ENCODE measurements at places on chromosomes 11 and 22.

DNA sequence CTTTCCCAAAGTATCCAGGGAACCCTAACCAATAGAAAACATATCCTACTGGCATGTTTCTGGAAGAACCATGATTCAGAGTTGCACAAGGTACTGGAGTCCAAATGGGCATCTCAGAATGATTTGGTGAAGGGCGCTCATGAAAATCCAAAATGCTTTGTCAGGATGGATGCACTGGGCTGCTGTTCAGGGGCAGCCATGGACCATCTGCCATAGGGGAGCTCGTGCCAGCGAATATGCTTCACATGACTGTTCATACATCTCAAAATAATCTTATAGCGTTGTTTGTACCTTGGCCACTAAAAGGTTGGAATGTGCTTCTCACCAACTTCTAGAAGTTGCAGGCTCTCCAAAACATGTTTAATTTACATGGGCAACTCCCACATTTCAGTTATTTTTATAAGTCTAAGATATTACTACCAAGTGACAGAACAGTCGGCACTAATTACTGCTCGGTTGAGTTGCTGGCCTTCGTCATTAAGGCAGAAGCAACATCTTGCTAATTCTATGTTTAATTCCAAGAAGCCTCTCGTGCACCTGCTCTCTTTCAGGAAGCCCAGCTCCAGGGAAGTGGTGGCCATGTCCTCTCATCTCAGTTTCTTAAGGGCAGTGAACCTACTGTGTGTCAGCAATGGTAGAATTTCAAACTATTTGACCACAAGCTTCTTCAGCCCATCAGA, 1497.7 kb downstream of the TBC1D22A start:
- DNase-seq = no peak

- no peak for DNase-seq
Observed at GRCh38 chr11:1807264-1807995, 27.4 kb upstream of the SYT8 start.

GRCh38 chr11:59867946-59868345, 1.7 kb upstream of the TCN1 start:
- no peak for DNase-seq

DNA sequence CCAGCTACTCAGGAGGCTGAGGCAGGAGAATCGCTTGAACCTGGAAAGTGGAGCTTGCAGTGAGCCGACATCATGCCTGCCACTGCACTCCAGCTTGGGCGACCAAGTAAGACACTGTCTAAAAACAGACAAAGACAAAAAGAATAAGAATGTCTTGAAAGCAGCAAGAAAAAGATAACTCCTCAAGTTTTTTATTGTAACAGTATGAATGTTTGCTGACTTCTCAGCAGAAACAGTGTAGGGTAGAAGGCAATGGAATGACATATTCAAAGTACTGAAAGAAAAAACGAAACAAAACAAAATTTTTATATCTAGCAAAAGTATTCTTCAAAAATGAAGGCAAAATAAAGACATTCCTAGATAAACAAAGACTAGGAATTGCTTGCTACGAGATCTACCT, 76.9 kb downstream of the PACS1 start:
- DNase-seq = no peak

- DNase-seq = no peak
Observed at GRCh38 chr11:69630017-69630416, 10.9 kb upstream of the CCND1 start.

DNA sequence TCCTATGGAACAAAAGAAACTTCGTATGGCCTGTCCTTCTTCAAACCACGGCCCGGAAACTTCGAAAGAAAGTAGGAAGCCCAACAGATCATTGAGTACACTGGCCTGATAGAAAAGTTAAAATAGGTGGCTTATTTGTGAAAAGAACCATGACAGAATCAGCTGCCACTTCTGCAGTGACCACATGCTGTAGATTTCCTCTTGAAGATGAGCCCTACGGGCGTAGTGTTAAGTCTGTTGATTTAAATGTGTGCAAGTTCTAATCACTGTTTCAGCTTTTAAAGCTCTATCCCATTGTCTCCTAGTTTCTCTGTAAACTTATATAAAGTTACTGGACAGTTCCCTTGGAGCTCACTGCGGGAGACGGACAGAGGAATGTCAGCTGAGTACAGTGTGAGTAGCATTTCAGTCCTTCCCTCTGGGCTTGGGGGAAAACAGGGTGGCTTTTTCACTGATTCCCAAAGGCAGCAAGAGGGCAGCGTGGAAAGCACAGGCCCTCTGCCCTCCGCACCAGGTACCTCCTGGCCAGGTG, 17.8 kb downstream of the SAMM50 start:
- DNase-seq = no peak

DNA sequence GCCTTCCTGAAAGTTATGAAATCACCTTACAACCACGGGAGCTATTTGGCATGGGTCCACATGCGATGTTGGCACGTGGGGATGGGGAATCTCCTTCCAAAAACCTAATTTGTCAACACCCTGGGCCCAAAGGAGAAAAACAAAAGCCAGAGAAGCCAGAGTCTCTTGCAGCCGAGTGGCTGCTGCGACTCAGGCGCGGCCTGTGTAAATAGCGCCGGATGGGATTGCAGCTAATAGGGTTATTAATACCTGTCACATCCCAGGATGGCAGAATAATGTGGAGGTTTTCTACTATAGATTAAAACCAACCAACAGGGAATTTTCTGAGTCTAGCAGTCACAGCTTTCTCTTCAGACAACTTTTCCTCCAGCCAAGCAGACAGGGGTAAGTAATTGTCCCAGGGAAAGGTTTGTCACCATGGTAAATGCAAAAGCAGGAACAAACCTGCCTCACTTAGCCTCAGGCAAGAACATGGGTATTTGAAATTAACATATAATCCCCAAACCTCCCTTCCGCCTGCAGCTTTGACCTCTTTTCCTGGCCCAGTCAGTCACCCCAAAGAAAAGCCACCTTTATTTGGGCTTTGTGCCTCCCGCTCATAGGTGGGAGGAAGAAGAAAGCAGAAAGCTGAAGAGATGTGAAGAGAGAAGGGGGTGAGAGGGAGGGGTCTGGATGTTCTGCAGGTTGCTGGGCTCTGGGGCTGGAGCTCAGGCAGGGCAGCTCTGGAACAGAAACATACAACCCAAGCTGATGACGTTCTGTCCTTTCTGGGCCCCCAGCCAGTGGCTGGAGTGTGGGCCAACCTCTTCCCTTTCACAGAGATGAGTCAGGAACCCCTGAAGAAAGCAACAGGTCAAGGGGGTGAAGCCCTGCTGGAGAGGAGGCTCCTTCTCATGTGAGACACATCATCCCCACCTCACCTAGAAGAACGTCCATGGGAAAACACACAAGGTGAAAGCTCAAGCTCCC, 376.5 kb downstream of the NXPE2 start:
- peak; percentile 78 for DNase-seq

- no peak for DNase-seq
Observed at GRCh38 chr22:40511604-40512003, 124.9 kb downstream of the MRTFA start.

DNA sequence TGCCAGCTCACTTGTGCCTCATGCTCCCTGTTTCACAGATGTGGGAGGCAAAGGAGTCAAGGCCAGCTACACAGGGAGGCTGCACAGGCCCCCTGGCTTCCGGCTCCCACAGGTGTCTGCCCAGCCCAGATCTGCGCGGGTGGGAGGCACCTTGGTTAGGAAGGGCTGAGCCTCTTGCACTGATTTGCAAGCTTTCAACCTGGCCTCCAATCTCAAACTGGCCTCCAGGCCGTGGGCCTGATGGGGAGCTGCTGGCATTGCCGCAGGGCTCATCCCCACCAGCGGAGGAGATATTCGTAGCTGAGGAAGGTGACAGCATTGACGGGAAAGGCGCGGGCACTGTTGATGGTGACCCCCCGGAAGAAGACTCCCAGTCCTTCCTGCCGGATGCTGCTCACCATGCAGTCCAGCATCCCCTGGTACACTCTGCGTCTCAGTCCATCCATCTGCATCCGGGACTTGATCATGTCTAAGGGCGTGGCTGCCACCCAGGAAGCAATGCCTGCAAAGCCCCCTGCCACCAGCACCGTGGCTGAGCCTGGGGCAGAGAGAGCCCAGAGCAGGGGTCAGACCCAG, 6.2 kb downstream of the SLC25A45 start:
- no peak for DNase-seq

- DNase-seq = no peak
Observed at GRCh38 chr11:5473921-5474320, 14.6 kb upstream of the OR52D1 start.

GRCh38 chr11:22807855-22808570, 21.6 kb downstream of the SVIP start:
- no peak for DNase-seq

DNA sequence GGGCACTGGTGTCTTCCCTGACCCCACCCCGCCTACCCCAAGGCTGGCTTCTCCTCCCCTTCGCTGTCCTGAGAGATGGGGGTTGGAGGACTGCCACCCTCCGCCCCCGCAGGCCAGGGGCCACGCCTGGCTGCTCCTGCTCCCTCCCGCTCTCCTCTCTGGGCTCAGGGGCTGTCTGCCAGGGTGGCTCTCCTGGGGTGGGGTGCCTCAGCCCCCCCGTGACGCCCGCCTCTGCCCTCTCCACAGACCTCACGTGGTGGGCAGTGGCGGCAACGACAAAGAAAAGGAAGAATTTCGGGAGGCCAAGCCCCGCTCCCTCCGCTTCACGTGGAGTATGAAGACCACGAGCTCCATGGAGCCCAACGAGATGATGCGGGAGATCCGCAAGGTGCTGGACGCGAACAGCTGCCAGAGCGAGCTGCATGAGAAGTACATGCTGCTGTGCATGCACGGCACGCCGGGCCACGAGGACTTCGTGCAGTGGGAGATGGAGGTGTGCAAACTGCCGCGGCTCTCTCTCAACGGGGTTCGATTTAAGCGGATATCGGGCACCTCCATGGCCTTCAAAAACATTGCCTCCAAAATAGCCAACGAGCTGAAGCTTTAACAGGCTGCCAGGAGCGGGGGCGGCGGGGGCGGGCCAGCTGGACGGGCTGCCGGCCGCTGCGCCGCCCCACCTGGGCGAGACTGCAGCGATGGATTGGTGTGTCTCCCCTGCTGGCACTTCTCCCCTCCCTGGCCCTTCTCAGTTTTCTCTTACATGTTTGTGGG, 8.1 kb downstream of the RCOR2 start:
- no peak for DNase-seq

GRCh38 chr11:61667684-61668305, 12.4 kb upstream of the DAGLA start:
- no peak for DNase-seq

GRCh38 chr11:64850979-64851567, 6.6 kb upstream of the CDC42BPG start:
- DNase-seq = no peak

- DNase-seq = no peak
Observed at GRCh38 chr11:123080015-123080414, 18.1 kb upstream of the HSPA8 start.

GRCh38 chr11:66011239-66011784, 496 bp upstream of the CST6 start:
- DNase-seq = no peak

DNA sequence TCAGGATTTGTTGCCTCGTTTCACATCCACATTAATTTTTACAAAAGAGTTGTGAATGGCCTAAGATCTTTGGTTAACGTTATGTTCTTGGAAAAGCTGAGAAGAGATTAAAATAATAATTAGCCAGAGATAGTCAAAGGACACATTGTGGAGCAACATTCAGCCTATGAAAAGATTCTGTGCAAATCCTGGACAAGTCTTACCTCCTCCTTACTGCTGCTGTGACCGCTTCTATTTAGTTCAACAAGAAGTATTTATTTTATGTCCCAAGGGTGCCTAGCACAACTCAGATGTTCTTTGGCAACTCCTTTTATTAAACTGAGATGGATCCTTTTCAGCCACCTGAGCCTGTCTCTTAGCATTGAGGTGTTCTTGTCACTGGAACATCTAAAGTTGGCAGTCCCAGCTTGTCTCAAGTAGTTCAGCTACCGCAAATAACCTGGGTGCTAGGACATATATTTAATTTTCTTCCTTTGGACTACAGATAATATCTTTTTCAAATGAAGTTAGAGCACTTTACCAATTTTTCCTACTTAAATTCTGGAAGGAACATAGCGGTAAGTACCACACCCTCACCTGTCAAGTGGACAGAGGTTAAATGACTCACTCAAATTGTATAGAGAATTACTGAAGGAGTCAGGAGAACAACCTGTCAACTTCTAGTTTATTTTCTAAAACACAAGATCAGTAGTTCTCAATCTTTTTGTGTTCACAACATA, 80.5 kb upstream of the CHRM4 start:
- no peak for DNase-seq

GRCh38 chr11:2164861-2165555, 4.0 kb upstream of the INS start:
- DNase-seq = no peak

- no peak for DNase-seq
Observed at GRCh38 chr11:112620621-112621394, 340.4 kb upstream of the NCAM1 start.

DNA sequence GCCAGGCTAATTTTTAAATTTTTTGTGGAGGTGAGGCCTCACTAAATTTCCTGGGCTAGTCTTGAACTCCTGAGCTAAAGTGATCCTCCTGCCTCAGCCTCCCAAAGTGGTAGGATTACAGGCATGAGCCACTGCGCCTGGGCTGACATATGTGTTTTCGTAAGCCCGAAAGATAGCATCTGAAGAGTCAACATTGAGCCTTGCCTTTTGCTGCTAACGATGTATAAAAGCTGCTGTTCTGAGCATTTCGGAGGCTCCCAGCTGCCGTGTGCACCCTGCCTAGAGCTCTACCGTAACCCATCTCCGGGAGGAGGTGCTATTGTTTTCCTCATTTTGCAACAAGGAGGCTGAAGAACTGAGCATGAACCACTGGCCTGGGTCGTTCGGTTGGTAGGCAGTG, 18.1 kb upstream of the PPP6R3 start:
- no peak for DNase-seq

DNA sequence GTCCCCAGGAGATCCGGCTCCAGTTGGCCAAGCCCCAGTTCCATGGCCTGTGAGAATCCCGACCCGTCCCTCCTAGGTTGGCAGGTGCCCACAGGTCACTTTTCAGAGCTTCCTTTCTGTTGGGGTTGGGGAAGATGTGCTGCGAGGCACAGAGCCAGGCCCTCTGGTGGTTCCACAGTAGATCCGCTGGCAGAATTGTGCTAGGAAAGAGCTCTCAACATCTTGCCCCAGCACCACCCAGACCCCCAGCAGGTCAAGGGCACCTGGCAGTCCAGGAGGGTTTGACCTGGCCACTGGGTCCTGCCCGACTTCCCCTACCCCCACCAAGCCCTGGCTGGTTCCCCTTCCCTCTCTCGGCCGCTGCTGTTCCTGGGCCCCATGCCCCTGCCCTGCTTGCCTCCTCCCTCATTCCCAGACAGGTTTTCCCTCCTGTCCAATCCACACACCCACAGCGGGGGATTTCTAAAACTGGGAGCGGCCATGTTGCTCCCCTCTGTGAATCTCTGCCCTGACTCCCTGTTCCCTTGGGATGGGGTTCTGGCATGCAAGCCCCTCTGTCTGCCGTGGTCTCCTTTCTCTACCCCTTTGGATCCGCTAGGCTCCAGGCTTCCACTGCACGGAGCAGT, 26.2 kb upstream of the GCAT start:
- no peak for DNase-seq

- no peak for DNase-seq
Observed at GRCh38 chr11:12951376-12951775, 57.7 kb upstream of the RASSF10 start.
